Left lung (tissue), 14 donors: ENCODE measurements at places on chromosomes 4 and X.

DNA sequence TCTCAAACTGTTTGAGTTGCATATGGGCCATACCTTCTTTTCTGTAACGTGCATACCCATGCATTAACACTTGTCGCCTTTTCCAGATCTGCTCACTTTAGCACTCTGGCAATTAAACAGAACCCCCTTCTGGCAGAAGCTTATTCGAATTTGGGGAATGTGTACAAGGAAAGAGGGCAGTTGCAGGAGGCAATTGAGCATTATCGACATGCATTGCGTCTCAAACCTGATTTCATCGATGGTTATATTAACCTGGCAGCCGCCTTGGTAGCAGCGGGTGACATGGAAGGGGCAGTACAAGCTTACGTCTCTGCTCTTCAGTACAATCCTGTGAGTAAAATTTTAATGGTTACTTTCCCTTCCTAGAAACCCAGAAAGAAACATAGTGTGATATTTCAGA is 4.8 kb downstream of the OGT start:
- DNase-seq, result no peak

- peak; percentile 56 for DNase-seq
Measured at GRCh38 chrX:129925305-129926092, 19.5 kb downstream of the UTP14A start.

DNA sequence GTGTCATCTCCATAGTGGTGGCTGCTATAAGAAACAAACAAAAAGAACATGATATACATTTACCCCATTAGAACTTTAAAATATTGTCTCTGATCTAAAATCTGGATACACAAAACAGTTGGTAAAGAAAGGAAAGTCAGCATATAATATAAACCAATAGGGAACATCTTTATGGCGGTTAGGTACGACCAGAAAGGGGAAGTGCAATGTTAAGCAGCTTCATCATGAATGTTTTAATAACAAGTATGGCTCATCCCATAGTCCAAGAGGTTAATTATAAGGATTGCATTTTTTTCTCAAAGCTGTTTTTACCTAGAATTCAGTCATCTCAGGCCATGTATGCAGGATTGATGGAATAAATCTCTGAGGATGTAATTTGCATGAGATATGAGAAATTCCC is 1869.7 kb downstream of the PCDH7 start:
- no peak for DNase-seq

- DNase-seq, result no peak
Measured at GRCh38 chr4:188455062-188455752, 316.0 kb downstream of the TRIML1 start.

GRCh38 chr4:170336238-170336775 is 246.6 kb upstream of the AADAT start:
- DNase-seq, result no peak

DNA sequence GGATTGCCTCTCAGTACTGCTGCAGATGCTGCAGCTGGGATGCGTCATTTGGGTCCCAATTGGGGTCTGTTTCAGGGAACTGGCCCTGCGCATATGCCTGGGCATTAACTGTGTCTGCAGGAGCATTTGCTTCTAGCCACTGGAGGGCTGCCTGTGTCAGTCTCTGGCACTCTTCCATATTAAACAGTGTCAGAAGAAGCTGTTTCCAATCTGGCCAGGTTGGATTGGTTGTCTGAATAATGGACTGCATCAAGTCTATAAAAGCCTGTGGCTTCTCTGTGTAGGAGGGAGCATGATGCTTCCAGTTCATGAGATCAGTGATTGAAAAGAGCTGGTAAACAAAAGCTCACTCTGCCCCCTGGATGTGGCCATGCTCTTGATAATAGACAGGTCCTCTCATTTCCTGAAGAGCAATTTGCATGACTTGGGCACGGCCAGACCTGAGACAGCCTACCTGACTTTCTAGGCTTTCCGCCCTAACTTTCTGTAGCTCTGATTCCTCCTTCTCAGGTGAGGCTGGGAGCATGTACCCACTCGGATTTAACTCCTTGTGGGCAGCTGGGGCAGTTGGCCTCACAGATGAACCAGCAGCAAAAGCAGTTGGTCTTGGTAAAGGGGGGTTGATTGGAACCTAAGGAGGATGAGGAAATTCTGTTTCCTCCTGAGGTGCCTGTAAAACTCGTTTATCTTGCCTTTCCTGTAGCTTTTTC is 29.2 kb downstream of the SULT1E1 start:
- DNase-seq, result peak; percentile 35

DNA sequence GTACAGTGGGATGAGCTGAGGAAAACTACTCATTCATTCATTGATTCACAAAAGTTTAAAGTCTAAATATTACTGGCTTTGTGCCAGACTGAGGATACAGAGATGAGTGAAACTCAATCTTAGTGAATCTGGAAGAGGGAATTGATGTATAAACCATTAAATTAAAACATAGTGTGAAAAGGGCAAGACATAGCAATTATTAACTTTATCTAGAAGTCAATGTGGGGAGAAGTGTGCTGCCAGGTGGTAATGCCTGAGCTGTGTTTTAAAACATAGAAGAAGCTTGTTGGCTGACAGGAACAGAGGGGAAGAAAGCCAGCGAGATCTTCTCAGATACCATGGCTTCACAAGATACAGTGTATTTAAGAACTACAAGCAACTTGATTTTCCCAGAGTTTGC is 153.4 kb downstream of the BMPR1B start:
- DNase-seq, result no peak

DNA sequence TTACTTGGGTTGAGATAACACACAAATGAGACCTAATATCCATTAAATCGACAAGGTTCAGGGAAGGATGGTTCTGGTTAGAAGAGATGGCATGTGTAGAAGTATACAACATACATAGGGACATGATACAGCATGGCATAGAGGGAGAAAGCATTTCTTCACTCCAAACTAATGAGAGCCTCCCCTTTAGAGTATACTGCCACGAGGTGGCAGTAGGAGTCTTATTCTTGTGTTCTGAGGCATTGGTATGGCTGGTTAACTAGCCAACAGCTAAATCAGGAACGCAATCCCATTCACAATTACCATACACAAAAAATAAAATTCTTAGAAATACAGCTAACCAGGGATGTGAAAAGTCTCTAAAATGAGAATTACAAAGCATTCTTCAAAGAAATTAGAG is 29.1 kb upstream of the TRO start:
- DNase-seq, result peak; percentile 3

DNA sequence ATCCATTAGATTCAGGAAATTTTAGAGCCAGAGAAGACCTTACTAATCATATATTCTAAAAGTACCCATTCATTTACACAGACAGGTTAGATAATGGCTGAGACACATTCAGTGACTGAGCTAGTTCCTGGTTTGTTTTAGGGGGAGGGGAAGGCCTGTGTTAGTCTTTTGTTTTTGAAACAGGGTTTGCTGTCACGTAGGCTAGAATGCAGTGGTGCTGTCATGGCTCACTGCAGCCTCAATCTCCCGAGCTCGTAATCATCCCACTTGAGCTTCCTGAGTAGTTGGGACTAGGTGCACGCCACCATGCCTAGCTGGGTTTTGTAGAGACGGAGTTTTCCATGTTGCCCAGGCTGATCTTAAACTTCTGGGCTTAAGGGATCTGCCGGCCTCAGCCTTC is 10.1 kb downstream of the RBPJ start:
- DNase-seq, result no peak
